ENCODE measurements at places on chromosomes 6 and 20.

- no peak for DNase-seq
These were observed 9.8 kb downstream of the NRSN2 start for GRCh38 chr20:356745-357144.

- peak; percentile 69 for DNase-seq
These were observed 2.1 kb upstream of the HIVEP1 start for GRCh38 chr6:12009876-12010634.

DNA sequence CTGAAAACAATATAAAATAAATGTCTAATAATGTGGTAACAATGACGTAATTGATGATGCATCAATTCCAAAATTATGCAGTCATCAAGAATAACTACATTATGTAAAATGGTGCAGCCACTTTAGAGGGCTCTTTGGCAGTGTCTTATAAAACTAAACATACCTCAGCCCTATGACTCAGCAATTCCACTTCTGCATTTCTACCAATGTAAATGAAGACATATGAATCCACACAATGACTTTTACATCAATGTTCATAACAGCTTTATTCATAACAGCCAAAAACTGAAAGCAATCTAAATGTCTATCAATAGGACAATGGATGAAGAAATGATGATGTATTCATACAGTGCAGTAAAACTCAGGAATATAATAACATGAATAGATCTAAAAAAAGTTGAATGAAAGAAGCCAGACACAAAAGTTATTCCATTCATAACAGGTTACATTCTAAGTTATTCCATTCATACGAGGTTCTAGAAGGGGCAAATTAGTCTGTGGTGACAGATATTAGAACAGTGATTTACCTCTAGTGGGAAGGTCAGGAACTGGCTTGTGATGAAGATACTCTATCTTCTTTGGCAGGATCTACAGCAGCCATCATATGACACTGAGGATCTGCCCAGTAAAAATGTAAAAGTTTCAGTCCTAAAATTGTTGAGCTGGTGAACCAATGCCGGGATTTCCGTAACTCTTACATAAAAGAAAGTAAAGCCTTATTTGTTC, 396.1 kb downstream of the PLCB1 start:
- no peak for DNase-seq

GRCh38 chr6:45921691-45922281, 93.9 kb downstream of the CLIC5 start:
- DNase-seq = no peak

DNA sequence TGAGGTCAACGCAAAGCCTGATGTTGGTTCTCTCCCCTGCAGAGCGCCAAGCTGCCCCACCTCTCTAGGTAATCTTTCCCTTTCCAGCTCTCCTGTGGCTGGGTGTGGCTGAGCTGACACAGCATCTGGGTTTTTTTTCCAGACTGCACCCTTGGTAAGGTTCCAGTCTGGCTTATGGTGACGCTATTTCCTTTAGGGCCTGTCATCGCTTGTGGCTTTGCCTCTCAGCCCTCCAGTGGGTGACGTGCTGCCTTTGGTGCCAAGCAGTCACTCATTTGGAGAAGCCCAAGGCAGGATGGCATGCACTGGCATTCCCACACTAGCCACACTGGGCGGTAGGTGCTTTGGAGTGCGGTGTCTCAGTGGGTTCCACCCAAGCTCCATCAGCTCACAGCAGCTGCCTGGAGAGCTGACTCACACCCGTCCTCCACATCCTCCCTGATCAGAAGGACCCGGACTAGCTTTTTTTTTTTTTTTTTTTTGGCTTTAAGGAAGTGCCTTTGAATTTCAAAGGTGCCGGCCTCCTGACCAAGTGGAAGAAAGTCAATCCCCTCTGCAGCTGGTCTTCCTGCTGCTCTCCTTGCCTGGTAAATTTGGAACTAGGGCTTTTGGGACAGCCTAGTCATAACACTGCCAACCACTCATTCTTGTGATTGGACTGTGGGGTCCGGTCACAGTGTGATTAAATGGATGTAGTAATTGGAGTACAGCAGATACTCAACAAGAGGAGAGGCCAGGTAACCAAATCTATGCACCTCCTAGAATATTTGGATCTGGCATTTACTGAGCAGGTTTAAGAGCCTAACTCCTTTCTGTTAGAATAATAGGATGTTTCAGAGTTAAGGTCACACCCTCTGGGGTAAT, 153.6 kb downstream of the CD83 start:
- DNase-seq = peak; percentile 75

GRCh38 chr20:15756002-15756753, 817.1 kb downstream of the KIF16B start:
- no peak for DNase-seq

DNA sequence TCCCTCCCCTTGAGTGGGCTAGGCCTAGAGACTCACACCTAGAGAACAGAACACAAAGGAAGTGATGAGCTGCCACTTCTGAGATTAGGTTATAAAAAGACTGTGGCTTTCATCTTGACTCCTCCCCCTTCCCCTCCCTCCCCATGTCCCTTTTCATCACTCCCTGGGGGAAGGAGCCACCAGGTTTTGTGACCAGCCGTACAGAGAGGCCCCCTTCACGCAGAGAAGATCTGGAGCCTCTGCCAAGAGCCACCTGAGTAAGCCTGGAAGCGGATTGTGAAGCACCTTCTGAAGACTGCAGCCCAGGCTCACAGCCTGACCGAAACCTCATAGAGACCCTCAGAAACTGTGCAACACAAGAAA, 118.4 kb upstream of the NXT1 start:
- no peak for DNase-seq

DNA sequence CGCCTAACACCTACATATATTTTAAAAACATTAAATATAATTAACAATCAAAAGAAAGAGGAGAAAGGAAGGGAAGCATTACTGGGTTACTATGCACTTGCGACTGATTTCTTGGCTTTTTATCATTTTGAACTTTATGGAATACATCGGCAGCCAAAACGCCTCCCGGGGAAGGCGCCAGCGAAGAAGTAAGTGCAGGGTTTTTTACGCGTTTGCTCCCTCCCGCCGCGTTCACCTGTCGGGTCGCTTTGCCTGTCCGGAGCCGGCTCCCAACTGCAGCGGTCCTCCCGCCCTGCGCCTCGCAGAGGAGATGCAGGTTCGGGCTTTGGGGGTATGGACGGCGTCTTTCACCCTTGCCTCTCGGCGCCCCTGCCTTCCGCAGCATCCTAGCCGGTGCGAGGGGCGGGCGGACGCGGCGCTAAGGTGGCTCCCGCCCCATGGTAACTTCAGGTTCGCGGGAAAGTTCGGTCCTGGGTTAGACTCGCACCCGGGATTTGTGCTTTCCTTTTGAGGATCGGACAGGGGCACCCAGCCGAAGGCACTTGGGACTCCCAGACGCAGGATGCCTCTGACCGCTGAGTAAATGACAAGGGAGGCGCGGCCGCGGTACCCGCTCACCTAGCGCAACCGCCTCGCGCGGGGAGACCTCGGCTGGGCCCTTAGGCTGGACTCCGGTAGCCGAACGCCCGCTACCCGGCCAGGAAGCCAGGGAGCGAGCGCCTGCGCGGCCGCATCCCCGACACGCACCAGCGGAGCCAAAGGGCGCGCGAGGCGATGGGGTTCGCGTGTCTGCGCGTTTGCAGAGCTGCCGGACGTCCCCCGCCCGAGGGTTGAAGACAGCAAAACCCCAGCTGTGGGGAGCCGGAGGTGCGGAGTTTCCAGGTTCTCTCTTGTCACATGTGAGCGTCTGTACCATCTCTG, 891 bp downstream of the RSPO3 start:
- DNase-seq = no peak

GRCh38 chr6:122717350-122717749, 62.2 kb upstream of the FABP7 start:
- no peak for DNase-seq
